ENCODE measurements at places on chromosomes 5 and 9. TPM values are rescaled to one million over a fixed set of nuclear protein-coding genes. Genes with fewer than 3 reads are reported as not detected.

The SEMA6A gene
- polyA plus RNA-seq = 2.9 TPM

The FOXD1 gene
- not detected for polyA plus RNA-seq

GRCh38 chr9:134100040-134100439 lies 32.2 kb upstream of the BRD3 start:
- H3K4me1 ChIP-seq = no peaks in the 10 kb centered on the region
- H3K4me3 ChIP-seq = no peak overlapping the region
- no peak overlapping the region for H3K27ac ChIP-seq
- H3K27me3 ChIP-seq = peaks cover 6% of the 10 kb centered on the region
- DNase-seq = no peak

DNA sequence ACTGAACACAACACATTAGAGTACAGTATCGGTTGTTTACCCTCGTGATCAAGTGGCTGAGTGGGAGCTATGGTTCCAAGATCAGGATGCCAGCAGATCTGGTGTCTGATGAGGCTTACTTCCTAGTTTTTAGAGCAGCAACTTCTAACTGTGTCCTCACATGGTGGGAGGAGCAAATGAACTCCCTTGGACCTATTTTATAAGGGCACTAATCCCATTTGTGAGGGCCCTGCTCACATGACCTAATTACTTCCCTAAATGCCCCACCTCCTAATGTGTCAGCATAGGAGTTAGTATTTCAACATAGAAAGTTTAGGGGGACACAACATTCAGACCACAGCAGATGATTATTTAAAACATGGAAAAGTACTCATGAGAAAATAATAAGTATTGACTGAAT lies 111.8 kb downstream of the GCNT1 start:
- peaks cover 27% of the 10 kb centered on the region for H3K4me1 ChIP-seq
- no peak overlapping the region for H3K4me3 ChIP-seq
- H3K27ac ChIP-seq = peak overlapping the region; percentile 86
- no peaks in the 10 kb centered on the region for H3K36me3 ChIP-seq
- H3K27me3 ChIP-seq = no peaks in the 10 kb centered on the region

- DNase-seq = no peak
- H3K27me3 ChIP-seq = no peaks in the 10 kb centered on the region
- no peak overlapping the region for H3K27ac ChIP-seq
These were observed 7.3 kb downstream of the PHF19 start for GRCh38 chr9:120869726-120870125.

DNA sequence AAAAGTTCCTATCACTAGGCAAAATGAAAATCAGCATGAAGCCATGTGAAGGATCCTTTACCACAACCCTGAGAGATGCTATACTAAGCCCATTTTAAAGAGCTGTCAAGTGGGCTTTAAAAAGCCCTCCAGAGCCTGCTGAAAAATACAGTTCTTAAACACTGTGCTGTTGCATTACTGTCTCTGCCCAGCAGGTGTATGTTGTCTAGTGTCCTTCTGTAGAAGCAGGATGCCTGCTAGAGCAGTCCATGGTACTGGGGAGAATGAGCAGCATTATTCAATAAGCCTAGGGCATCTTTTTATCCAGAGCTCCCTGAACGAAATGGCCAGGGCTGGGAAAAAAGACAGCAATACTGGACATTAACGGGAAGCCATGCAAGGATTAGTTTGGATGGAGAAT lies 126.2 kb upstream of the PLCXD3 start:
- no peak overlapping the region for H3K27ac ChIP-seq
- no peaks in the 10 kb centered on the region for H3K27me3 ChIP-seq
- H3K36me3 ChIP-seq = no peaks in the 10 kb centered on the region
- DNase-seq = no peak

- peaks cover 22% of the 10 kb centered on the region for H3K4me1 ChIP-seq
- no peak overlapping the region for H3K27ac ChIP-seq
- H3K36me3 ChIP-seq = peaks cover 64% of the 10 kb centered on the region
- H3K27me3 ChIP-seq = no peaks in the 10 kb centered on the region
- DNase-seq = peak; percentile 56
- no peak overlapping the region for H3K4me3 ChIP-seq
These were observed 3.9 kb downstream of the MED22 start for GRCh38 chr9:133344071-133344470.

- no peak overlapping the region for H3K27ac ChIP-seq
- no peak overlapping the region for H3K4me3 ChIP-seq
- no peak for DNase-seq
- no peaks in the 10 kb centered on the region for H3K36me3 ChIP-seq
- no peaks in the 10 kb centered on the region for H3K27me3 ChIP-seq
These were observed 200.6 kb upstream of the MVB12B start for GRCh38 chr9:126125992-126126409.

- no peak overlapping the region for H3K4me3 ChIP-seq
- H3K4me1 ChIP-seq = no peaks in the 10 kb centered on the region
- H3K27ac ChIP-seq = no peak overlapping the region
- H3K36me3 ChIP-seq = no peaks in the 10 kb centered on the region
- peaks cover 38% of the 10 kb centered on the region for H3K27me3 ChIP-seq
These were observed 21.8 kb upstream of the CEP72 start for GRCh38 chr5:590346-590745.

DNA sequence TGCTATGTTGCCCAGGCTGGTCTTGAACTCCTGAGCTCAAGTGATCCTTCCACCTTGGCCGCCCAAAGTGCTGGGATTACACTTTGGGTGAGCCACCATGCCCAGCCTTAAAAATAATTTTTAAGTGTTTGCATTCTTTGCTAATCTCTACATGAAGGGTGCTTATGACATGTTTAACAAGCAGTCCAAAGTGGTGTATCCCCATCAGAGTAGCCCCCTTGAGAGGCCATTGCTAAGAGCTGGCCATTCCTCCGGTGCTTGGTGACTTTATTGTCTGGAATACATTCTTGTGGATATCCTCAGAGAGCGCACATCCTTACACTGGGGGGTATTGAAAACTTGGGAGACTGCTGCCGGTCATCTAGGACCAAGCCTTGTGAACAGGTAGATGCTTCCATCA lies 395.4 kb downstream of the KDM4C start:
- H3K27ac ChIP-seq = no peak overlapping the region
- DNase-seq = no peak
- peaks cover 4% of the 10 kb centered on the region for H3K4me1 ChIP-seq
- H3K4me3 ChIP-seq = no peak overlapping the region
- H3K27me3 ChIP-seq = no peaks in the 10 kb centered on the region

- no peaks in the 10 kb centered on the region for H3K4me1 ChIP-seq
- H3K27ac ChIP-seq = no peak overlapping the region
- no peaks in the 10 kb centered on the region for H3K27me3 ChIP-seq
- no peak overlapping the region for H3K4me3 ChIP-seq
These were observed 14.8 kb upstream of the SLC30A5 start for GRCh38 chr5:69078921-69079540.

- H3K27me3 ChIP-seq = no peaks in the 10 kb centered on the region
- peaks cover 18% of the 10 kb centered on the region for H3K4me1 ChIP-seq
- peak overlapping the region; percentile 38 for H3K27ac ChIP-seq
- peak; percentile 66 for DNase-seq
- H3K36me3 ChIP-seq = peaks cover 3% of the 10 kb centered on the region
These were observed 214.3 kb downstream of the TRIO start for GRCh38 chr5:14357441-14357840.

- H3K27me3 ChIP-seq = no peaks in the 10 kb centered on the region
- DNase-seq = no peak
- no peak overlapping the region for H3K27ac ChIP-seq
- no peaks in the 10 kb centered on the region for H3K4me1 ChIP-seq
- no peaks in the 10 kb centered on the region for H3K36me3 ChIP-seq
These were observed 1151.6 kb upstream of the CDH9 start for GRCh38 chr5:28190011-28190410.

DNA sequence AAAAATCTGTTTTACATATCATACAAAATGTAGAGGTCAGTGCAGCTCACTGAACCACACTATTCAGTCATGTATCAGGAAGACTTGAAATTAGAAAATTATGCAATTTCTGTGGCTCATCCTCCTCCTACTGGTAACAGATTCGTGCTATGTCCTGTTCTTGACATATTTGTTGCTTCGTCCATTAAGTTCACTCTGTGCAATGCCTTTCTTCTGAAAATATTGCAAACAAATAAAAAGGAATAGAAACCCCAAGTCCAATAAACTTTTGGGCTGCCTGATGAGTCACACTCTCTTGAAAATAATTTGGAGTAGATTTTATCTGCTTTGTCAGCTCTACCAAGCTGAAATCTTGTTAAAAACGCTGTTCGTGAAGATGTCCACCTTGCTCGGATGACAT lies 391.2 kb downstream of the RAB3C start:
- H3K4me1 ChIP-seq = peaks cover 3% of the 10 kb centered on the region
- DNase-seq = no peak
- H3K27me3 ChIP-seq = no peaks in the 10 kb centered on the region
- no peak overlapping the region for H3K4me3 ChIP-seq

GRCh38 chr9:121984726-121985402 lies 108.2 kb downstream of the TTLL11 start:
- H3K27ac ChIP-seq = no peak overlapping the region
- H3K27me3 ChIP-seq = no peaks in the 10 kb centered on the region
- H3K4me1 ChIP-seq = peaks cover 19% of the 10 kb centered on the region
- no peak overlapping the region for H3K4me3 ChIP-seq

DNA sequence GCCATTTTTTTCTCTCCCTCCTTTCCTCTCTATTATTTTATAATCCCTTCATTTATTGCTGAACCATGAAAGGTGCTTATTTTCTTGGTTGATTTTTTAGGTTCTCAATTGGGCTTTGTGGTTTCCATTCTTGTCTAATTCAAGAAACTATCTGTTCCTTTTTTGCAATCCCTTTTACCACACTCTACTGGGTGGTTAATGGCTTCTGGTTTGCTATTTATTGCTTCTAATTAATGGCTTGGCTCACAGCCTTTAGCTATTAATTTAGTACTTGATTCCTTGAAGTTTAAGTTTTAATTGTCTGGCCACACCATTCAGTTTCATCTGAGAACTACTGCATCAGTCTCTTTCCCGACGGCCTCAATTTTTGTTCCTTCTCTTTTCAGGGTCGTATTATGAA lies 5.6 kb downstream of the FRRS1L start:
- H3K27ac ChIP-seq = no peak overlapping the region
- no peaks in the 10 kb centered on the region for H3K4me1 ChIP-seq
- H3K27me3 ChIP-seq = peaks cover 7% of the 10 kb centered on the region
- no peak overlapping the region for H3K4me3 ChIP-seq
- H3K36me3 ChIP-seq = no peaks in the 10 kb centered on the region

DNA sequence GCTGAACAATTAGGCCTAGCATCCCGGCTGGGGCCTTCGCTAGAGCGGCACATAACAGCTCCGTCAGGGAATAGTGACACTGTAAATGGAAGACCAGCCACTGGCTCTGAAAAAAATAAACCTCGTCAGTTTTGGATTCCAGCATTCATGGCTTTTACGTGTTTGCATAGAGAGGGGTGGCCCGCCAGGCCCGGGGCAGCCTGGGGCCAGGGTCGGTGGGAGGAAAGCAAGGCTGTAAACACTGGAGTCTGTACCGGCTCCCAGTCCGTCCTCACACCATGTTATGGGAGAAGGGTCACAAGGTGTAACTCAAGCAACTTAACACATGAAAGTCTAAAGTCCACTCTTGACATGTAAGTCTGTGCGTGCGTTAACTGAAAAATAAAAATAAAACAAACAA lies 11.2 kb downstream of the CCNI2 start:
- no peaks in the 10 kb centered on the region for H3K4me1 ChIP-seq
- DNase-seq = no peak
- H3K36me3 ChIP-seq = peaks cover 10% of the 10 kb centered on the region
- no peak overlapping the region for H3K4me3 ChIP-seq

DNA sequence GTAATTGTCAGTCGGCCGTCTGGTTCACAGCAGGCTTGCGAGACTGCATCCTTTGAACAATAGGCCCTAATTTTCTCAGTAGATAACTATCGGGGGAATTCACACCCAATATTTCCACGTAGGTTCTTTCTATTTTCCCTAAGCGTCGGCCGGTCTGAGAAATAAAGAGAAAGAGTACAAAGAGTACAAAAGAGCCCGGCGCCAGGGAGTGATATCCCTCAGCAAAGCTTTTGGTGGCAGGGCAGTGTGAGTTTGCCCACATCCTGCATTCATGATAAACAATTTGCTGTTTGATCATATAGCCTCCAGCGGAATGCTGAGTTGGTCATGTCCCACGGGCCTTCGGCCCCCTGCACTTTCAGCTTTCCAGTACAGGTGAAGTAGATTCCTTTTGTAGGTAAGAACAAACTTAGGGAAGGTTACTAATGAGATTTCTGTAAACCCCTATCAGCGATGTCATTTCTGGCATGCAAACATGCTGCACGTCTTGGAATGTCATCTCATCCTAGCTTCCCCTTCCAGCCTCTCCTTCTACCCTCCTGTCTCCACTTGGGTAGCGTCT lies 4.7 kb upstream of the PTGR1 start:
- H3K4me3 ChIP-seq = no peak overlapping the region
- no peak for DNase-seq
- H3K27me3 ChIP-seq = no peaks in the 10 kb centered on the region
- H3K4me1 ChIP-seq = no peaks in the 10 kb centered on the region
- H3K27ac ChIP-seq = no peak overlapping the region

DNA sequence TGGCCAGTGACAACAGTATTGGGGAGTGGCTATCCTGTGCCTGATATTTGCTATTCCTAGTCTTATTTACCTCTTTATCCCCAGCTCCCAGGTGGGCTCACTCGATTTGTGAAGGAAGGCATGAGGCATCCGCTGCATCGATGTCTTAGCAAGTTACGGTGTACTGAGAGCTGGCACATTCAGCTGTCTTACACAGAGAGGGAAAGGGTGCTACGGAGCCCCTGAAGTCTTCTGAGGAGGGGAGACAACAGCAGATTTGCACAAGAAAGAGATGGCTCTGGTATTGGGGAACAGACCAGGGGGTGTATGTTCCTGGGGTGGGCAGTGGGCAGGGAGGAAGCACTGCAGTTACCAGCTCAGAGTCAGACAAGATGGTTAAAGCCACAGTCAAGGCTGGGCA lies 172.6 kb downstream of the FGF18 start:
- no peak overlapping the region for H3K4me3 ChIP-seq
- DNase-seq = no peak
- no peaks in the 10 kb centered on the region for H3K36me3 ChIP-seq
- peaks cover 6% of the 10 kb centered on the region for H3K4me1 ChIP-seq

All from heart left ventricle (tissue), 16 donors.